ENCODE measurements at places on chromosomes 5 and 9.

DNA sequence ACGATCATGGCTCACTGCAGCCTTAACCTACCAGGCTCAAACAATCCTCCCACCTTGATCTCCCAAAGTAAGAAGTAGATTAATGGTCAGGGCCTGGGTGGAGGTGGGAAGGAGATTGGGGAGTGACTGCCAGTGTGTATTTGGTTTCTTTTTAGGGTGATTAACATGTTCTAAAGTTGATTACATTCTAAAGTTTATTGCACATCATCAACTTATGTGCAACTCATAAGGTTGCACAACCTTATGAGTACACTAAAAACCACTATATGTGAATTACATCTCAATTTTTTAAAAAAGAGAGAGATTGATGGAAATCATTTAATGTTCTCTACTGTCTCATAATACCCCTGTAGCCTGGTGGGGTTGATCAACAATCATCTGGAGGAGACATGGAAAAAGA lies 218.1 kb downstream of the AOPEP start:
- DNase-seq, result no peak

- DNase-seq, result no peak
Measured at GRCh38 chr9:21316032-21316842, 11.1 kb upstream of the IFNA5 start.

DNA sequence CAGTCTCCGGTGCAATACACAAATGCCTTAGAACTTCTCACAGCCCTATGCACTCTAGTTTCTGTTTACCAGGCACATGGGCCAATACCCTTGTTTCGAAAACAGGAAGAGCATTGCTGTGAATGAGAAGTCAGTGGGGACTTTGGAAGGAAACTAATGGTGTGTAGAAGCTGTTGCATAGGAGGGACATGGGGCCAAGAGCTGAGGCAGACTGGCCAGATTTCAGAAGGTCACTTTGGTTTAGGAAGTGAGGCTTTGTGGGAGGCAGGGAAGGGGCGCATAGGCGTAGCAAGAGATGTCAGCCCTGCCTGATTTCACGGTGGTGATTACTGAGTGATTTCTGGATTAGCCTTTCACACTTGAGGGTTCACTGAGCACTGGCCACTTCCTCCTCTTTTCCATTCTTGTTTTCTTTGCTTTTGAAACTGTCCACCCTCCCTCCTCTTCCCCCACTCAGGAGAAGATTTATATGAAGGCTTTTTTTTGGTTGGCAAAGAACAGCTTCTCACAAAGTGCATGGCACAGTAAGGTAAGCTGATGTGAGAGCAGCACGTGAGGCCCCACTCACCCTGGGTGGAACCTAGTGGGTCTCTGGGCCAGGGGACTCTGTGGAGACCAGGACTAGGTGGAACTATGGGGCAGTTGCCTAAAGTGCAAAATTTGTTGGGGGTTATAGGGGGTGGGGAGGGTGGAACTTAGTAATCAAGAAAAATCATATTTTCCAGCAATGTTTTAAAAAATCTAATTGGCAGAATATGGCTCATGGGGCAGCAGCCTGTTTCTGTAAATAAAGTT lies 6.1 kb upstream of the TMEM252 start:
- no peak for DNase-seq

DNA sequence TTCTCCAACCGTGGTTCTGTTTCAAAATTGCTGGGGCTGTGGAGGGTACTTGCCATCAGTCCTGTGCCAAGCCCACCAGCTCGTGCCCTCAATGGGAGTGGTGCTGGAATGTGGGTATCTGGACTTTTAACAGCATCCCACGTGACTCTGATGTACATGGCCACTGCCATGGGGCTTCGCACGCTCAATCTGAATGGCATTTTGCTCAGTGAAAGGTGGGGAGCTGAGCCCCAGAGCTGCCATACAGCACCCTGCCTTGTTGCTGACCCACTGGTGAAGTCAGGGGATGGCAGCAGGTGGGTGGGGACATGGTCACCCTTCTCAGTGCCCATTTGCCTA lies 16.6 kb upstream of the SYNPO start:
- no peak for DNase-seq

DNA sequence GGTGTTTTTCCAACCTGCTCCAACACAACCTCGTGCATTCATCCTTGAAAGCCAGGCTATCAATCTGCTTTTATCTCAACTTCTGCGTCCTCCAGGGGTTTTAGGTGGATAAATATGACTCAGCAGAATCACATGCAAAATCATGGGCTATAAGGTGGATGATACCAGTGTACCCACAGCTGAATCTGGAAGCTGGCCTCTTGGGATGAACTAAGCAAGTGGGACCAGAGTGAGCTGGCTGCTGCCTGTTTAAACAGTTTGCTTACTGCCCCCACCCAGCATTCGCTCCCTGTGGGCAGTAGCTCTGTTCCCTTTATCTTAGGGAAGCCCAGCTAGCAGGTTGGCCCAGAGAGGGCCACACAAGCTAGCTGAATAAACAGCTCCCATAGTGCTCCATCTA lies 194.0 kb downstream of the CRB2 start:
- DNase-seq, result no peak

DNA sequence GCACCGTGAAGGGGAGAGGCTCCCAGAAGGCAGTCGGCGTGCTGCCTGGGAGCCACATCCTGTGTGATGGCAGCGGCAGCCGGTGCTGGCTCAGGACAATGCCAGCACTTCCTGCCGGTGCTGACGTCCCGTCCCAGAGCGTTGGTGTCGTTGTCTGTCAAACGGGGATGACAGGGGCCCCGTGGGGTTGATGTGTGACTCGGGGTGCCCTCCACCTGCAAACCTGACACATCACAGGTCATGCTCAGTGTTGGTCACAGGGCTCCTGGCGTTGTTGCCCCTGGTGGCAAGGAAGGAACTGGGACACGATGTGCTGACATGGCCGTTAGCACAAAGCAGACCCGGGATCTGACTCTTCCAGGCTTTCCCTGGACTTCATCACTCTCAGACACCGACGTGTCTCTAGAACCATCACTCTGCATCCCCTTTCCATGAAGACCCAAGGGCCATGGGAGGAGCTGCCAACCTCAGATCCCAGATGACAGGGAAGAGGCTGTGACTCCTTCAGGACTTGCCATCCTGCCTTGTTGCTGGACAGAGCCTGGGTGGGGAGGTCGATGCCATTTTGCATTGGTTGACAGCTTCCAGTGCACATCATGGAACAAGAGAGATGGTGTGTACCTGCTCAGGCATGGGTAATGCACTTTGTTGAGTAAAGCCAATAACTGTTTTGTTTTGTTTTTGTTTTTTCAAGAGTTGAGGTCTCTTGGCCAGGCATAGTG lies 21.5 kb downstream of the PLPP7 start:
- peak; percentile 25 for DNase-seq

GRCh38 chr9:112764344-112764743 lies 13.8 kb downstream of the SNX30 start:
- DNase-seq, result no peak

DNA sequence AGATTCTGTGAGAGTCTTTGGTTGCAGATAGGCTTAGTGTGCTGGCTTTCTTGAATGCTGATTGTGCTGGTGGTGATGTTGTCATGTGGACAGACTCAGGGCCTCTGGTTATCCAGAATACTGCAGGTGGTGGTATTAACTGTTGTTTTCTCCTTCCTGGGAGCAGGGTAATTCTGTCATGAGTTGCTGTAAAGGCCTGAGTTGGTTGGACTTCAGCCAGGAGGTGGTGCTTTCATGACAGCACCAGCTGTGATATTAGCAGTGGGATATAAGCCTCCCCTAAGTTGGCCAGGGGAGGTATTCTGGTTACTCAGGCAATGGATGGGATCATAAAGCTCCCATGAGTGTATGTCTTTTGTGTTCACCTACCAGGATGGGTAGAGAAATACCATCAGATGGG lies 16.4 kb upstream of the RNF180 start:
- DNase-seq, result no peak

- no peak for DNase-seq
Measured at GRCh38 chr5:83837265-83837907, 116.7 kb upstream of the HAPLN1 start.

- no peak for DNase-seq
Measured at GRCh38 chr5:1011741-1012312, 3.2 kb downstream of the NKD2 start.

DNA sequence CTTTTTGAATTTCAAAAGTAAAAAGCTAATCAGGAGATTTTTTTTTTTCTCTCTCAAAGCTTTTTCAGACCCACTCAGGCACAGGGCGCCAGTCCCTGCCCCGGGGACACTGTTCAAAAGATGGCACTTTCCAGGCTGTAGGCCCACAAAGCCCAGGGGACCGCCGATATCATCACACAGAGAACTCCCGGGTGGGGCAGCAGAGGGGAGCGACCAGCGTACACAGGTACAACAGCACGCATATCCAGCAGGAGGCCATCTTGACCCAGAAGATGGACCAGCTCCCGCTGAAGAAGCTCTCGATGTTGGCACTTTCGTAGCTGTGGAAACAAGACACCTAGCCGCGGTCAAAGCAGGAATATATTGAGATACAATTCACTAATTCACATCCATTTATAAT lies 108.3 kb downstream of the THBS4 start:
- DNase-seq, result no peak

DNA sequence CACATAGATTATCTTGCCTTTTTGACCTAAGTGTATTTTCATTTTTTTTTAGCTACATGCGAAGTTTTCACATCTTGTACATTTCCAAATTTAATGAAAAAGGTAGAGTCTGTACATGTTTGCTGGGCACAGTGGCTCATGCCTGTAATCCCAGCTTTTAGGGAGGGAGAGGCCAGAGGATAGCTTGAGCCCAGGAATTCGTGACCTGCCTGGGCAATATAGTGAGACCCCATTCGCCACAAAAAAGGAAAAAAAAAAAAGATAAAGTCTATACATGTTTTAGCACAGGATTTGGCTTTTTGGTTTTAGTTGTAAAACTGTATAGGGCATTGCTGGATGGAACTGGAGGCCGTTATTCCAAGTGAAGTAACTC lies 28.8 kb downstream of the RAI14 start:
- DNase-seq, result no peak

DNA sequence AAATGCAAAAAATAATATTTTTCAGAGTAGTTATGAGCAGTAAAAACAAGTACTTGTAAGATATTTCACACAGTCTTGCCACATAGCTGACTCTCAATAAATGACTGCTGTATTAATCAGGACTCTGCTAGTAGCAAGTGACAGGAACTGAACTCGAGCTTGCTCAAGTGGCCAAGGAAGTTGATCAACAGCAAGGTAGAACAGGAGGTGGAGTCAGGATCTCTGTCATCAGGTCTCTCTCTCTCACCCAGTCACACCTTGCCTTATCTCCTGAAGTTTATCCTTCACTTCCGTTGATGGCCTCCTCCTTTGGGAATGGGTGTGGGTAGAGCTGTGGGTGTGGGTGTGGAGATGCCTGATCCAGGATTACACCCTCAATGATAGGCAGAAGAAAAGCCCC lies 107.0 kb downstream of the GPBP1 start:
- no peak for DNase-seq

DNA sequence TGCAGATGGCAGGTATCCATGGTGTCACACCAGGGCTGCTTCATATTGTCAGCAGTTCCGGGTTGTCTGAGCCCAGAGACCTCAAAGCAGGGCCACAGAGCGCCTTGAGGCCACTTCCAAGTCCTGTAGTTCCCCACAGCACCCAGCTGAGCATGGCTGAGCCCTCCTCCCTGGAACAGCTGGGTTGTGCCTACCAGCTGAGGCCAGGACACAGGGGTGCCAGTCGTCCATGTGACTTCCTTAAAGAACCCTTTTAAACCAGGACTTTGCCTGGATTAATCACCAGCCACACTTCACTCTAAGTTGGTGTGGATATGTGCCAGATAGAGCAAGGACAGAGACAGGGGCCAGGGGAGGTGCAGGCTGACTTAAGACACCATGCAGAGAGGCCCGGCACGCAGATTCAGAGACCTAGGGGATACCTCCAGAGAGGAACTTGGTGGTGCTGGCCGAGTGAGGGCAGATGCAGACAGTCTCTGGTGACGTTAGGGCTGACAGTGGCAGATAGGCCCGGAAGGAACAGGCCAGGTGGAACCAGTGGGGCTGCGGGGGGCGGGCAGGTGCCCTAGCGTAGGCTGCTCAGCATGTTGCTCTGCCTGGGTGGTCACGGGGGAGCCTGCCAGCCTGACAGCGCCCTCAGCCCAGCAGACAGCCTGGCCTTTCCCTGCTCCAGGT lies 142.7 kb downstream of the CACNA1B start:
- DNase-seq, result no peak

DNA sequence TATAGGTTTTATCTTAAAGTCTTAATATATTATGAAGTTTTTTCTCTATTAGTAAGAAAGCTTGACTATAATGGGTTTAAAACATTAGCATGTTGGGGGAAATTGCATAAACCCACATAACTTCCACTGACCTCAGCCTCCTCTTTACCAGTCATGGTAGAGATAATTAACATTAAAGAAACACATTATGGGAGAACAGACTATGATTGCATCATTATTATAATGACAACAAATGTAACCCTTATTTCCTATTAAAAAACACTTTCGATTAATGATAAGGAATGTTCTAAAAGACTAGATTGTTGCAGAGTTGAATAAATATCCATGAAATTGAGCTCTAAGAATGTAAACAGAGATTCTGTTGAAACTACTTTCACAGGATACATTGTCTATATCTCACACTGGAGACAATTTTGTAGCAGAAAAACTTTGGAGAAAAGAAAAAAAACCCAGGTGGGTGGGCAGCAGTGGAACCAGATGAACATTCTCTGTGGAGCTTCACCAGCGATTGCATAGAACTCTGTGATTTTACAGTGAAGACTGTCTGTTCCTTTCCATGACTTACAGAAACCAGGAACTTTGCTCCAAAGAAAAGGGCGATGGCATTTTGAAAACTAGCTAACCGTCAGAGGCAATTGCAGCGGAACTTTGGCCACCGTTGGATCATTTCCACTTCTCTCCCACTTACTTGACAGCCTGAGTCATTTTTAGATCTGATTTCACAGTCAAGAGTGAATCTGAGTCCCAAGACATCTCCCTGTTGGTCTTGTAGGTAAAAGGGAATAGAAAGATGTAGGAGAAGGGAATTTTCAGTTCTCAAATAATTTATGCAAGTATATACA lies 21.0 kb upstream of the ERAP2 start:
- no peak for DNase-seq

GRCh38 chr5:151709109-151709735 lies 22.5 kb upstream of the SPARC start:
- no peak for DNase-seq

DNA sequence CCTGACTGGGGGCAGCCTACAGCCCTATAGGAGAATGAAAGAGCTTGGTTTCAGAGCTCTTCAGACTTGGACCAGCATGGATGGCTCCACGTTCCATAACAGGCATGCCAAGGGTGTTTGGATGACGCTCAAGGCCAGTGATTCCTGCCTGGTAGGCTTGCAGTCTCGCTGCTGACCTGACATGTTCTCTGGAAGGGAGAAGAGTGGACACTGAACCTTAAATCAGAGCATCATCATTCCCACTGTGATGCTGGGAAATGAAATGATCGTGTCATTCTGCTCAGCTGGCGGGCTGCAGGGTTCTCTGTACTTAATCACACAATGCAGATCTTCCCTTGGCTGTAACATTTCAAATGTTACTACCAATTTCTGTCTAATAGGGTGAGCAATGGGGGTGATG lies 57.0 kb downstream of the CFAP90 start:
- no peak for DNase-seq

GRCh38 chr5:178668579-178668978 lies 41.7 kb upstream of the CLK4 start:
- no peak for DNase-seq

Data from A549 (cell line).